ENCODE measurements at places on chromosomes 7 and 10.

- DNase-seq = peak; percentile 22
These were observed 104.2 kb downstream of the ADK start for GRCh38 chr10:74255214-74255613.

DNA sequence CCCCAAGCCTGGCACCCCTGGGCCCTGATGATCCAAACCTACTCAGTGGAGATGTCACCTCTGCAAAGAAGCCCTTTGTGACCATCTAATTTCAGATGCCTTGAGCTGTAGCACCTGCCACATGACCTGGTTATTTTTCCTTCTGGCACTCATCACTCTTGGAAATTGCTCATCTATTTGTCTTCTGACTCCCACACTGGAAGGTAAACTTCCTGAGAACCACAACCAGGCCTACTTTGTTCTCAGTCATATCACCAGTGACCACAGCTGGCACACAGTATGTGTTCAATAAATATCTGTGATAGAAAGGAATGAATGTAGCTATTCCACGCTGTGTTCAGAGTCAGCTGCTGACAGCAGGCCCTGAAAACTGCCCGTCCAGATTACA is 97.1 kb downstream of the SH3PXD2A start:
- no peak for DNase-seq

- peak; percentile 45 for DNase-seq
These were observed 11.9 kb upstream of the SFR1 start for GRCh38 chr10:104109908-104110662.

- DNase-seq = no peak
These were observed 67.8 kb downstream of the CTBP2 start for GRCh38 chr10:125092564-125093031.

DNA sequence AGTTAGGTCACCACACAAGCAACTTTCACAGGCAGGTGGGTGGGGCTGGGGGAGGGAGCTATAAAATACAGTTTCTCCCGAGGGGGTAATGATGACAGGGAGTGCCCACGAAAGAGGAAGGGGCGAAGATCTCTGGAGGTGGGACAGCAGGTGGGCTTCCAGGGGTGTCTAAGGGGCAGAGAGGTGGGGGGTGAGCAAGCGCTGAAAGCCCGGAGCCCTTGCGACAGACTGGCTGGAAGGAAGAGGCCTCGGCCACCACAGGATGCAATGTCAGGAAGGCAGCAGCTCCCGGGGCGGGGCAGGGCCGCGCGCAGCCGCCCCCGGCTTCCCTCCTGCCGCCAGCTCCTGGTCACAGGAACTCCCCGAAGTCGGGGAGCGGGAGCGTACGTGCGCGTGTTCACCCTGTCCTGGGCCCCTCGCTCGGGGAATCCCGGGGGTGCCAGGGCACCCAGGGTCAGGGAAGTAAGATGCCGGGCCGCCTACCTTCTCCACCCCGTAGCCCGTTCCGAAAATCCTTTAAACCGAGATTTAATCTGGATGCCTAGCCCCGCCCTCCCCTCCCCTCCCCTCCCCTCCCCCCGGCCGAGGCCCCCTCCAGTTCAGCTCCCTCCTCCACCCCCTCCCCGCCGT is 105.2 kb upstream of the PPIF start:
- peak; percentile 47 for DNase-seq

GRCh38 chr10:3960496-3960895 is 175.5 kb upstream of the KLF6 start:
- no peak for DNase-seq

DNA sequence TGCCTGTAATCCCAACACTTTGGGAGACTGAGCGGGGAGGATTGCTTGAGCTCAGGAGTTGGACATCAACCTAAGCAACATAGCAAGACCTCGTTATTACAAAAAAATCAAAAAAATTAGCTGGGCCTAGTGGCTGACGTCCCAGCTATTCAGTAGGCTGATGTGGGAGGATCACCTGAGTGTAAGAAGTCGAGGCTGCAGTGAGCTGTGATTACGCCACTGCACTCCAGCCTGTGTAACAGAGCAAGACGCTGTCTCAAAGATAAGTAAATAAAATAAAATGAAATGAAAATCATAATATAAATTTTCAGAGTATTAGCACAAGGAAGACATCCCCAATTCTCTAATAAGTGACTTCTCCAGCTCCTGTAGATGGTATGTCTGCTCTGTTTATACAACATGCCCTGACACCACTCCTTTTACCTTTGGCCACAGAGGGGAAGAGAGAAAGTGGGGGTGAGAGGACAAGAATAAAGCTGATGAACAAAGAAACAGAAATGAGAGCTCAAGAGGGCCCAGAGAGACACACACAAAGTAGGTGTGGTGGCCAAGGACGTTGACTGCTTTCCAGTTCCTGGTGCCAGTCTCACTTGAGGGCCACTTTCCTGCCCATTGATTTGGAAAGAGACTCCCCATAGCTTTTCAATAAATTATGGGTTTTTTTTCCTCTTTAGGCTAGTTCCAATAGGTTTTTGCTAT is 62.9 kb downstream of the PTTG1IP2 start:
- DNase-seq = no peak

- DNase-seq = no peak
These were observed 26.4 kb upstream of the PPP3CB start for GRCh38 chr10:73522263-73522662.

DNA sequence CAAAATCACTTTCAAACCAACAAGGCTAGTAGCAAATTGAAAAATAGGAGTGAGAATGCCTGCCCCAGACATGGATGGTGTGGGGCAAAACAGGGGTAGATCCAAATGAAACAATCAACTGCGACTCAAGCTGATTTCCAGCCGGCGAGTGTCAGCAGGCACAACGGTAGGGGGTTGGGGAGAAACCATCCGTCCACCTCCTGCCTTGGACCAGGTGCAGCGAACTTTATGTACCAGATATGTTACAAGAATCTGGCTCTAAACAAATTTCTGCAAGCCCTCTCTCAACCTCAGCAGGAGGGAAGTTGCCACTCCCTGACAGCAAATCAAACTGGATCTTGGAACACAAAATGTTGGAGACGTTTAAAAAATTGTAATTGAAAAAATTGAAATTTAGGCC is 45.2 kb downstream of the PYROXD2 start:
- DNase-seq = no peak

GRCh38 chr7:27157702-27158431 is 1.4 kb upstream of the HOXA7 start:
- no peak for DNase-seq

- no peak for DNase-seq
These were observed 95.7 kb downstream of the DGKB start for GRCh38 chr7:14806891-14807290.

DNA sequence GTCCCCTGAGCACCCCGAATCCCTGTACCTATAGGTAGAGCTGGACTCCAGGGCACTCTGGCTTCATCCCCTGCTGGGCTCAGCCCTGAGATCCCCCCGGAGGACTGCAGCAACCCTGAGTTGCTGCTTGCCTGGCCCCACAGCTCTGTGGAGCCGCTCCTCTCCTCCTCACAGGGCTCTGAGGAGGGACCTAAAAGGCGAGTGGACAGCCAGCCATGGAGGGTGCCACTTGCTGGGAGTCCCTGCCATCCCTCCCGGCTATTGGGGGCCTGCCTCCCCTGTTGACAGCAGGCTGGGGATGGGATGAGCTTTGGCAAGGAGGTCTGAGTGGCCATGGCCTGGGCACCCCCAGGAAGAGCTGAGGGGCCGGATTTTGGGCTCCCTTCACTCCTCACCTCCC is 28.0 kb upstream of the RASGEF1A start:
- DNase-seq = no peak

DNA sequence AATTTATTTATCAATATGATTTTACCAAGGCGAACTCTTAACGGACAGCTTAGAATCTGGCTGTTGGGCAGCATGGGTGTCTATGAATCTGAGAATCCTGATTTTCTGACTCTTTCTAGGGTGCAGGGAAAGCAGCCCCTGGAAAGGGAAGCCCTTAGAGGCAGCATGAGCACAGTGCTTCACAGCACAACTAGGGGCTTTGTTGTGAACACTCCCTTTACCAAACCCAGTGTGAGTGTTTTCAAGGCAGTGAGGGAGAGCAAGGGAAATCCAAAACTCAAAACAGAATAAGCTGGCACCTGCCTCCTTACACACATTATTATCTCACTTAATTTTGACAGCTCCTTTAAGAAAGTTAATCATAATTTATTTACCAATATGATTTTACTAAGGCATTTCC is 116.3 kb upstream of the CSTF2T start:
- DNase-seq = no peak

DNA sequence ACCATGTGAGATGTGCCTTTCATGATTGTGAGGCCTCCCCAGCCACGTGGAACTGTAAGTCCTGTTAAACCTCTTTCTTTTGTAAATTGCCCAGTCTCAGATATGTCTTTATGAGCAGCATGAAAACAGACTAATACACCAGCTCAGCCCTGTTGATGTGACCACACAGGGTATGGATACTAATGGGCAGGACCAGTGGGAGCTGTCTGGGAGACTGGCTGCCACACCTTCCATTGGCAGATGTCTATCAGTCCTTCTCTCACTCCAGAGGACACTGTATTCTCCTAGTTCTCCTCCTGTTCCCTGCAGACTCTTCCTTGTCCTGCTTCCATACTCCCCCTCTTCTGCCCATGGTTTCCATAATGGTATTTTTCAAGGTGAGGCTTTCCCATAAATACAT is 104.4 kb downstream of the PRLHR start:
- no peak for DNase-seq

DNA sequence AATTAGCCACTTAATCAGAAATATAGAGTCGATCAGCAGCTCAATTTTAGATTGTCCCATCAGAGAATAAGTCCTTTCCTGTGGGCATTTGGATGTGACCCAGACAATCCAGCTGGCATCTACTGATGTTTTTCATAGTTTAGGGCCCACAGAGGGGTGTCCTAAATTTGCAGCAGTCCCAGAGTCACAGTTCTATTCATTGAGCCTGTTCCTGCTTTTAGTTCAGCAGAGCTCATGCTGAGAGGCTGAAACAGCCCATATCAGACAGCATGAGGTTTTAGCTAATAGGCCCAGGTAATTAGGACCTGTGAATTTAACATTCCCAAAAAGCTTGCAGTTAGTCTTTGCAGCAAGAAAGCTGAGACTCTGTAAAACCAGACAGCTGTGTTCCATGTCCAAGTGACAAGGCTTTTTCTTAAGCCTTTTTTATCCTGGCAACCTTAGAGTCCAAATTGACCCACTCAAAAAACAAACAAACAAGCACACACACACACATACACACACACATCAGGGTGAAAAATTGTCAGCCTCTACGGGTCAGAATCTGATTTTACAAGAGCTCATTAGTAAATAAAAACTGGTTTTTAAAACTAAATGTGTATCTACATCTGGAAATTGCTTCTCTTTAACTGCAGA is 33.7 kb downstream of the ANKIB1 start:
- DNase-seq = no peak

DNA sequence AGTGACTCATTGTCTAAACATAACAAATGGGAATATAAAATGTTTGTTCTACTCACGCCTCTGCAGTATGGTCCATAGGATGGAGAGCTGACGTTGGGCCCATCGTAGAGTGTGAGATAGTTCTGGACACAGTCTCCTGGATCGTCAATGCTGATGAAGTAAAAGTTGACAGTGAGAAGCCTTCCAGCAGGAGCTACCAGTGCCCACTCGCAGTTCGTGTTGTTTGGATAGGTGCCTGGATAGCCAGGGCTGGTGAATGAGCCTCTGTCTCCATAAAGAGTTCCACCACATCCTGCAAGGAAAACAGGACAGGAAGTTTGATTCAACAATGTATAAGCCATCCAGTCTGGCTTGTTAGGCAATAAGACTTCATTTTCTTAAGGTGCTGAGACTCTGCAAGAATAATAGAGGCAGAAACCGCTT is 79.6 kb downstream of the OR13A1 start:
- no peak for DNase-seq

DNA sequence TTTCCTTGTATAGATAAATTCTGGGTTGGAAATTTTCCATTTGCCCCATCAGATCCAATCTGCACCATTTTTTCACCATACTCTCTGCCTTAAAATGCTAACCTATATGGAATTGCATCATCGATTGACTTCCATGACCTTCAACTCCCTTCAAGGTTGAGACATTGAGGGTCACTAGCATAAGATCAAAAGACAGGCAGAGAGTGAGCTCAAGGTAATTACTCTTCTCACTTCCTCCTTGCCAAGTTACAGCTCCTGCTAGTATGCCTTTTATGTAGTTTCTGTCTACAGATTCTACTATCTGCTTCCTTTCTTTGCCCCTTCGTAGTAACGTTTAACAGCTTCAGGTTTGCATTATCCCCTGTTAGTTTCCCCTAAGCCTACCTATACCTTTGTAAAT is 1127.7 kb upstream of the LRRTM3 start:
- DNase-seq = no peak

GRCh38 chr10:9331583-9332008 is 1277.1 kb downstream of the GATA3 start:
- peak; percentile 86 for DNase-seq

GRCh38 chr7:129423700-129424410 is 10.4 kb upstream of the STRIP2 start:
- peak; percentile 88 for DNase-seq

DNA sequence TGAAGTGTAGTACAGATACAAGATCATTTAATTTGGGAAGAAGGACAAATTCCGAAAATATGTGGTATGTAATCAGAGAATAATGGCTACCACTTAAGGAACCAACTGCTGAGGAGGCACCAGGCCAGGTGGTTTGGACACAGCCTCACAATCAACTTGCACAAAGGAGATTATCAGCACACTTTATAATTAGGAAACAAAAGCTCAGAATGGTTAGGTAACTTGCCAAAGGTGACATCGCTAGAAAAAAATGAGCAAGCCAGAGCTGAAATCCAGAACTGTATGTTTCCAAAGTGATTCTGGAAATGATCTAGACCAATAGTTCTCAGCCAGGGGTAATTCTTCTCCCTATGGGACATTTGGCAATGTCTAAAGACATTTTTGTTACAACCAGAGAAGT is 36.6 kb downstream of the ERCC6 start:
- DNase-seq = no peak

DNA sequence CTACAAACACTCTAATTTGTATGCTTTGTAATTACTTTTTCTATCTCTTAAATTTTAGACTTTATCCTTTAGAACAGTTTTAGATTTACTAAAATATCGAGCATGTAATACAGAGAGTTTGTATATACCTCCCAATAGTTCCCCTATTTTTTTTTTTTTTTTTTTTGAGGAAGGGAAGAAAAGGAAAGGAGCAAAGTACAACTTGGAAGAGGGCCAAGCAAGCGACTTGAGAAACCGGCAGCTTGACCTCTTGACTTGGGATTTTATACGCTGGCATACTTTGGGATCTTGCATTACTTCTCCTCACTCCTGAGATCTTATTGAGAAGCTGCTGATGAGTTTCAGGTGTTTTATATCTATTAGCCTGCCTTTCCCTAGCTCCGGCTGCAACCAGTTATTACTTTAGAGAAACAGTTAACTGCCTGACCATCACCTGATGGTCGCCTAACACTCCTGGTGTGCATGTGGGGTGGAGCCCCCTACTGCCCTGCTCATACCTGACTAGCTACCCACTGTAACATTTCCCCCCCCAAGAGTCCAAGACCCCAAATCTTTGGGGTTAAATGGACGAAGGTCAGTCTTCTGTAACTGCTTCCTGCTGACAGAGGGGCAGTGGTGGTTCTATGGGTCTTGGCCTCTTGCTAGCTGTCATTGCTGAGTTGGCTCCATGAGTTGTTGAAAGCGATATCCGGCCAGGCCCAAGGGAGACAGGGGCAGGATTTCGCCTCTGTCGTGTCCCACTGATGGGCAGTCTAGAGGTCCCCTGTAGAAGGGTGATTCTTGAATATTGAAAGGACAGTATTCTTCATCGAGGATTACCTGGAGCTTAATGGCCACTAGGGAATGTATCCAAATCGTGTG is 28.5 kb downstream of the MKLN1 start:
- DNase-seq = peak; percentile 24

- DNase-seq = no peak
These were observed 142.7 kb upstream of the CHST15 start for GRCh38 chr10:124236136-124236535.

GRCh38 chr7:2450198-2451107 is 25.7 kb downstream of the GRIFIN start:
- DNase-seq = no peak

Measured in hematopoietic multipotent progenitor cell treated with erythropoietin and hydrocortisone succinate and interleukin-3 and kit ligand, for 6 days (in vitro differentiated cells).